AG20443 (cell line): ENCODE measurements at places on chromosomes 7 and 10.

DNA sequence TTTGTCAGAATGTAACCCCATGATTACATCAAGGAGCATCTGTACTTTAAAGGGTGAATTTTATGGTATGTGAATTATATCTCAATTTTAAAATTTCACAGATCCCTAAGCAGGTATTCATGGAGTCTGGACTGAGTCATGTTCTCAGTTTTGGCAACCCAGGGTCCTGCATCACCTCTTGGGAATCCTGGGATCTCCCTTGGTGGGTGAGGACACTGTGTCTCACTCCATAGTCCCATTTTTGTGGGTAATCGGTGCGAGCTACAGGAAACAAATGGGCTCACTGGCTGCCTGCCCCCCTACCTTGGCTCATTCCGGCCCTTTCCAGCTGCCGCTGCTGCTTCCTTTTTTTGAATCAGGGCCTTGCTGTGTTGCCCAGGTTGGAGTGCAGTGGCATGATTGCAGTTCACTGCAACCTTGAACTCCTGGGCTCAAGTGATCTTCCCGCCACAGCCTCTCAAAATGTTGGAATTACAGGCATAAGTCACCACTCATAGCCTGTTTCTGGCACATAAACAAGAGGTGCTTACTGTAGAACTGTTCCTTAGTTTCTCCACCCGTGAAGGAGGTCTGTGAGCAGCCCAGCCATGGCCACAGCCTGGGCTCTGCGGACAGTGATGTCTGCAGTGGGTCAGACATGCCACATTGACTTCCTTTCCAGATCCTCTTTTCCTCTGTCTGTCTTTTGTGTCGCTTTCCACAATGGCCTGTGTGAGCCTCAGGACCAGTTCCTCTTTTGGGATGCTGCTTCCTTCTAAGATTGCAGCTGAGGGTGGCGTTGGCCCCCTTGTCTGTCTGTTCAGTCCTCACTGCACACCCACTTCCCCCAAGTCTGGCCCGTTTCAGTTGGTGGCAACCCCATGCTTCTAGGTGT is 14.5 kb downstream of the PALD1 start:
- DNase-seq = no peak

GRCh38 chr7:44114586-44115310 is 8.6 kb downstream of the POLD2 start:
- DNase-seq = no peak

DNA sequence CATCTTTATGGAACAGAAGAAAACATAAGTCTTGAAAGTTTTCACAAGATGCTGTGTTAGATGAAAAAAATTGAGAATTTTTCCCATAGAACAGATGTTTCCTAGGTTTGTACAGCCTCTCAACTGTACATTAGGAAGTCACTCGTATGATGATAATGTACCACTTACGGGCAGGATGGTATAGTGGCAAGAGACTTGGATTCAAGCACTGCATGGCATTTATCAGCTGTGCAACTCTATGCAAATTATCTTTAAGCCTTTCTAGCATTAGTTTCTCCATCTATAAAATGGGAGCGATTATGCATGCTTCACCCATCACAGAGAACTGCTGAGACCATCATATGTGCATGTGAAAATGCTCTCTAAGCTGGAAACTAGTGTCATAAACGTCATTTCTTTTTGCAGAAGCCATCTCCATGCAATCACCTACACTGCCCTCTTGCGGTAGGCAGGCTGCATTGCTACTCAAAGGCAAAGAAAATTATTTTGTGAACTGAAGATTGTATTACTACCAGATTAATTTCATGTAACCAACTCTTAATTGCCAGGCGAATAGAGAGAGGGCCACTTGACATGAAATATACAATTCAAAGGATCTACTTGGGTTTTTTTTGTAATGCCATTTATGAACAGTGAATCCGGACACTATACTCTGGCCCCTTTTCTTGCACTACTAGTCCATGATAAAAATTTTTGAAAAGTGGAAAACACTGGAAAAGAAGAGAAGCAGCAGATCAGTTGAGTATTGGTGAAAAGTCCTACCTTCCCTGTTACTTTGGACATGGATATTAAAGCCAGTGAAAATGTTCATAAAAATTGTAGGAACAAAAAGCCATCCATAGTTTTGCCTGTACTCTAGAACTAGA is 102.3 kb downstream of the JAZF1 start:
- peak; percentile 54 for DNase-seq

DNA sequence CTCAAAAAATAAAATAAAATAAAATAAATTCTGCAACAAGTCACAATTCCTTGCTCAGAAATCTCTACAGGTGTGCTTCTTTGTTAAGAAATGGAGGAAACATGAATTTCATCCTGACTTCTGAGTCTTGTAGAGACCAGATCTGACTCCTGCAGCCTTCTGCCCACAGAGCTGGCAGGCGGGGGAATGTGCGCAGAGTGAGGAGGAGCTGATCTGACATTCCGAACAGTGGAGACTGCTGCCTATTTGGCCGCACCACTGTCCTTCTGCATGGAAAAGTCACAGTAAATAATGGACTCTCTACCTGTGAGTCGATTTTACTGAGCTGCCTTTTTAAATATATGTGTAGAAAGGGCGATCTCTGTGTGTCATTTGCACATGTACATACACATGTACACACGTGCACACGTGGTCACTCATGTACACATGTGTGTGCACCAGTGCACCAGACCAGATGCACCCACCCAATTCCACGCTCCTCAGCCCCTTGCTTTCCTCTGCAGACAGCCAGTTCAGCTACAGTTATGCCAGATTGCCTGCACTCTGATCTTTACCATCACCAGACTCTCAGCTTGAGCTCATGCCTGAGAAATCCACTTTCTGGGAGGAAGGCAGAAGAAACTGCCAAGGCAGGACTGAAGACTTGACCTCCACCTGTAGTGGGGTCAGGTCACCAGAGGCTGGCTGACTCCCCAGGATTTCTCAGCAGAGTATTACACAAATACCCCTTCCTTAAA is 54.9 kb downstream of the IKZF1 start:
- no peak for DNase-seq

DNA sequence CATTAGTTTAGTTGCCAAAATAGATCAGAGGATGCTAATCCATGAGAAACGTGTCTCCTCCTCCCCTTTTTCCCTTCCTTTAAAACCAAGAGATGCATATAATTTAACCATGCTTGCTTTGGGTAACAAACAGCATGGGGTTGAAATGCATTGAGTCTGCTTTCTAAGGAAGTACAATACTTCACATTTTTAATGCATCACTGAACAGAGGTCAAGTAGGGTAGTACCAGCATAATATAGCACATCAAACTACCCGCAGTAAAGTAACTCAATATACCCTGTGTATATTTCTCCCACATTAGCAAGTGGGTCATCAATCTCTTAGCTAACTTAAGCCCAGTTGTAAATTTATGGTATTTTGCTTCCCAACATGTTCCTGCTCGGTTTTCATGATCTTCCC is 239.3 kb upstream of the SEMA3C start:
- no peak for DNase-seq

- no peak for DNase-seq
These were observed 55.3 kb upstream of the KAT6B start for GRCh38 chr10:74771054-74771453.

GRCh38 chr7:11846361-11846955 is 14.5 kb upstream of the THSD7A start:
- DNase-seq = no peak

GRCh38 chr7:76009672-76010600 is 15.5 kb upstream of the TMEM120A start:
- peak; percentile 4 for DNase-seq

DNA sequence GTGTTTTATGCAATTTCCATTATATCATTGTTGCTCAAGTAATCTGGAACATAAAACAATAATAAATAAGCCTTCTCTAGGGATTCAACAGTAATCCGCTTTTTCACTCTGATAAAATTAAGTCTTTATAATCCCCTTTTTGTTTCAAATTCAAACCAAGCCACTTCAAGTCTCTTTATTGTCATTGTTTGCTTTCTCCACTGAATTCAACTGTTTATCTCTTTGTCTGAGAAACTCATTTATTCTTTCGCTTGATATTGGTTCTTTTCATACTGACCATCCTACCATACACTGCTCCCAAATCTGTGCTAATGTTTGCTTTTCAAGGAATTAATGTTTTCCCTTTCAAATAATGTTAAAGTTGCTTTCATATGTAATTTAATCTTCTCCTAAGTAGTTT is 550.4 kb upstream of the PCDH15 start:
- no peak for DNase-seq

DNA sequence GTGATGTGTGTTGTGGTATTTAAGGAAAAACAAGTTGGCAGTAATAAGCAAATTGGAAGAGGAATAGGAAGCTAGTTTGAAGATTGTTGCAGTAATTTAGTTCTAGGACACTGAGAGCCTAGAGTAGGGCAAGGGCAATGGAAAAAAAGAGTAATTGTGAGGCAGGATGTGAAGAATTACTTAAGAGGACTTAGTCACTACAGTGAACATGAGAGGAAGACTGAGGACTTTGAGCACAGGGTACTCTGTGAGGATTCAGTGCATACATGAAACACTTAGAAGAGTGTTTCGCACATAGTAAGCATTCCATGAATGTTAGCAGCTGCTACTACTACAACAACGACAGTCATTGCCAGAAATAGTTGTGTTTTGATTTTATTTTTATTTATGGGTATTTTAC is 30.9 kb upstream of the DKK1 start:
- no peak for DNase-seq

- no peak for DNase-seq
These were observed 13.2 kb upstream of the PRKAR1B start for GRCh38 chr7:739983-740942.

GRCh38 chr7:127894588-127894987 is 136.6 kb downstream of the LRRC4 start:
- DNase-seq = no peak

- DNase-seq = no peak
These were observed 58.1 kb downstream of the WDR37 start for GRCh38 chr10:1114315-1114714.

DNA sequence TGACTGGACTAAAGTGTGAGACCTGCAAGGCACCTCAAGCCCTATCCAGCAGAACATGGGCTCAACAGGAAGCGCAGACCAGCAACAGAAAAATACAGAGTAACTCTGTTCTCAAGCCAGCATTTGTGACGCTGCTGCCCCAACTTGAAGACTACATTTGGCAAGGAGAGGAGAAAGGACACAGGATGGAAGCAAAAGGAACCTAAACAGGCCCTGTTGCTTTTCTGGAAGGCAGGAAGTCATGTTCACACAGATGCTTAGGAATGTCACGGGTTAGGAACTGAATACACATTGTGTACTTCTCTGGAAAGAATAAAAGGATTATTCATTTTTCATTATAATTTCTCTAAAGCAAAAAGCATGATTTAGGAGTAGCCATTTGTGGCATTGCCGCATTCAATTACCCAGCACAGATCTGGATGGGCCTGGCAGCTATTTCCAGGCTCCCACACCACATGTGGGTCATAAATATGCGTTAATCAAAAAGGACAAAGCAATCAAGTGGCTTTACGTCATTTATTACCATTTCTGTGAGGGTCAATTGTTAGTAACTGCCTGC is 19.8 kb upstream of the TOMM7 start:
- no peak for DNase-seq

- peak; percentile 47 for DNase-seq
These were observed 26.1 kb upstream of the RSU1 start for GRCh38 chr10:16843252-16843870.

DNA sequence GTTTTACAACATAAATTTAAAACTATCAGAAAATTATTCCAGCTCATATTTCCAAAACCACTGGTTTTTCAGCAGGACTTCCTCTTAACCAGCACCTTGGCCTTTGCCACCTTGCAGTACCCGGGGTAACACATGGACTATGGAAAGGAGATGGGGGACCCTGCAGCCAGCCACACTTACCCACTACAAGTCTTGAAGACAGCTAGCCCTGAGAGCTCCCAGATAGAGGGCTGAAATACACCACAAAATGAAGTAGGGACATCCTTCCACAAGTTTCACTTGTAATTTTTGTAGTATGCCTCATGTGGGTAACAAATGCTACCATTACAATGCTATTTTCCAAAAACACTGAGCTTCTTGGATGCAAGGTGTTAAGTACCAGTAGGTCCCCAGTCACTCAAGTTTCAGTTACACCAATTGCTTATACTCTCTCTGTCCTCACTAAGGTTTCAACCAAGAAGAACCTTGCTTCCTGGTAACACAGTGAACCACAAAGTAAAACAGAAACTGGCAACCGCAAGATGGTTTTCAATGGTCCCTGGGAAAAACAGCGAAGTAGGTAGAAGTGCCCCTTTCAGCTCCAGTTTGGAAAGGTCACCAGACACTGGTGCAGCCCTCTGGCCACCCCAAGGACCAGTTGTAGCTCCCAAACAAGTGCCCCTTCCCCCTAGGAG is 110.9 kb downstream of the SGMS1 start:
- no peak for DNase-seq
